ENCODE measurements at places on chromosomes 7 and 10.

- no peak for DNase-seq
Observed at GRCh38 chr7:124643311-124643811, 122.2 kb downstream of the GPR37 start.

DNA sequence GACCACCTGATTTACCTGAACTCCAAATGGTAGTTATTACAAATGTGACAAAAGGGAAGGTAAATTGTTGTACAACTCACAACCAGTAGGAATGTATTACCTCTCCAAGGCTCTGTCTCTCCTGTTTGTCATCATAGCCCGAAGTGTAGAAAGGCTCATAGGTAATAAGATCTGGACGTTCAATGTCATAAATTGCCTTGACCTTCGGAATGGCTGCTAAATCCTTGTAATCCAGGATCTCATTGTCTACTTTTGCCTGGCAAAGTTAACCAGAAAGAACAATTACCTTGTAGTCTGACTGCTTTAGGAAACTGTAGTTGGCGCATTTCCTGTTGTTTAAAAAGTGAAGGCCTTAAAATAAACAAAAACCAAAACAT, 68.6 kb upstream of the AFAP1L2 start:
- no peak for DNase-seq

DNA sequence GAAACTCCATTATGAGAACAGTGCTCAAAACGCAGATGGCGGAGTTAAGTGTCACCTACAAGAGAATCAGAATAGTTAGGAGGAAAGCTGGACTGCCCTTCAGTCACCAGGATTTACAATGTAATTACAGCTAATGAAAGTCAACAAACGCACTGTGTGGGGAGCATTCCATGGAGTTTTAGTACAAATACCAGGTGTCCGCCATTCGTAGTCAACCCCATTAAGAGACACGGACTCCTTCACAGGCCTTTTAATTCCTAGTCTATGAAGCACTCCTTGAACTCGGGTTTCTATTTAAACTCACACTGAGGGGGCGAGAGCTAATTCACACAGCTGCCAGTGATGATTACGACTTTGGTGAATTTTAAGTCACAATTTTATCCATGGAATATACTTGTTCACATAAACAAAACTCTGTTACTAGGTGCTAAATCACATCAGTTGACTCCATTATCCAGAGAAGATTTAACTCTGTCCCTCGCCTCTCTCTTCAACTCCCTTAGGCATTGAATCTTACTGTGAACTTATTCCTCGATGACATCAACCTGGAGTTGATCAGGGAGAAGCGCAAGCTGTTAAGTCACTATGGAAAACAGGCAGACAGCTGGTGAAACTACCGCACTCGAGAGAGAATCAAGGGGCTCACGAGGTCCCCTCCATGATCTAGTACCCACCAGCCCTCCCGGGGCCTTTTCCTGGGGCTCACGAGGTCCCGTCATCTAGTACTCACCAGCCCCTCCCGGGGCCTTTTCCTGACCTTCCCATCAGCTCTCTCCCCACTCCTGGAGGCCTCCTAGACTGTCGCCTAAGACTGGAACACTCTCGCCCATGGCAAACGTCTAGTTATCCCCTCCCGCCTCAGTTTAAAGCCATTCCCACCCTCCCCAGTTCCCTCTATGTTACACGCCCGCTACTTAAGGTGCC, 1.5 kb downstream of the ZFAND2A start:
- DNase-seq: no peak

- no peak for DNase-seq
Observed at GRCh38 chr10:54441275-54441674, 359.8 kb downstream of the PCDH15 start.

GRCh38 chr7:12239806-12240205, 28.7 kb downstream of the TMEM106B start:
- DNase-seq: no peak

DNA sequence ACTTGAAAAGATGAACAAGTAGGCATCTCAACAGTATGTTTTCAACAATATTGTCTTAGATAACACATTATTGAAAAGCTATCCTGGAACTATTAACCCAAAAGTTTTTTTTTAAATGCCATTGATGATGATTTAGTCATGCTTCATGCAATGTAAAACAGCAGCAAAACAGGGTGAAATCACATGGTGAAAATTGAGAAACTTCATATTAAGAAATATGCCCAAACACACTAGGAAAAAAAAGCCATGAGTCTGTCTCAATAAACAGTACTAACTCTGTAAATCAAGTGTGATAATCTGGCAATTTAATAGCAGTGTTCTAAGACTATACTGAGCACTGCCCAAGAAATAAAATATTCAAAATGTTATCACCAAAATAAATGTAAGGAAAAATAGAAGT, 613.1 kb downstream of the KCNMA1 start:
- DNase-seq: no peak

DNA sequence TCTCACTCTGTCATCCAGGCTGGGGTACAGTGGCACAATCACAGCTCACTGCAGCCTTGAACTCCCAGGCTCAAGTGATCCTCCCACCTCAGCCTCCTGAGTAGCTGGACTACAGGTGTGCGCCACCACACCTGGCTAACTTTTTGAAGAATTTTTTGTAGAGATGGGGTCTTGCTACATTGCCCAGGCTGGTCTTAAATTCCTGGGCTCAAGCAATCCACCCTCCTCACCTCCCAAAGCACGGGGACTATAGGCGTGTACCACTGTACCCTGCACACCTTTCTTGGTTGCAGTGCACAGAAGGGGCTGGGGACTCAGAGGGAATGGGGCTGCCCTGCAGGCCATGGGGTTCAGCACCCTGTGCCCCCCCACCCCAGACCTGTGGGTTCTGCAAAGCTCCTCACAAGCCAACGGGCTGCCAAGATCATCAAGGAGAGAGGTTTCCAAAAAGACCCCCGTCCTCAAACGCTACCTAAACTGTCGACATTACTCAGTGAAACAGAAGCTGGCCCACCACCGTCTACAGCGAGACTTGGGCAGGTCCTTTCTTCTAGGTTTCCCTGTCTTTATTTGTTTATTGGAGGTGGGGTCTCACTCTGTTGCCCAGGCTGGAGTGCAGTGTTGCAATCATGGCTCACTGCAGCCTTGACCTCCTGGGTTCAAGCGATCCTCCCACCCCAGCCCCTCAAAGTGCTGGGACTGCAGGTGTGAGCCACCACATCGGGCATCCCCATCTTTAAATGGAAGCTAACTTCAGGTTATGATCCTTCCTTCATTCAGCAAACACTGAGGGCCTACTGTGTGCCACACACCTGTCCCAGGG, 26.6 kb upstream of the ELFN1 start:
- DNase-seq: no peak

- no peak for DNase-seq
Observed at GRCh38 chr10:114265392-114266053, 26.5 kb downstream of the VWA2 start.

GRCh38 chr7:27149842-27150567, 2.4 kb downstream of the HOXA3 start:
- DNase-seq: no peak

GRCh38 chr10:112988839-112989406, 38.9 kb downstream of the TCF7L2 start:
- no peak for DNase-seq

DNA sequence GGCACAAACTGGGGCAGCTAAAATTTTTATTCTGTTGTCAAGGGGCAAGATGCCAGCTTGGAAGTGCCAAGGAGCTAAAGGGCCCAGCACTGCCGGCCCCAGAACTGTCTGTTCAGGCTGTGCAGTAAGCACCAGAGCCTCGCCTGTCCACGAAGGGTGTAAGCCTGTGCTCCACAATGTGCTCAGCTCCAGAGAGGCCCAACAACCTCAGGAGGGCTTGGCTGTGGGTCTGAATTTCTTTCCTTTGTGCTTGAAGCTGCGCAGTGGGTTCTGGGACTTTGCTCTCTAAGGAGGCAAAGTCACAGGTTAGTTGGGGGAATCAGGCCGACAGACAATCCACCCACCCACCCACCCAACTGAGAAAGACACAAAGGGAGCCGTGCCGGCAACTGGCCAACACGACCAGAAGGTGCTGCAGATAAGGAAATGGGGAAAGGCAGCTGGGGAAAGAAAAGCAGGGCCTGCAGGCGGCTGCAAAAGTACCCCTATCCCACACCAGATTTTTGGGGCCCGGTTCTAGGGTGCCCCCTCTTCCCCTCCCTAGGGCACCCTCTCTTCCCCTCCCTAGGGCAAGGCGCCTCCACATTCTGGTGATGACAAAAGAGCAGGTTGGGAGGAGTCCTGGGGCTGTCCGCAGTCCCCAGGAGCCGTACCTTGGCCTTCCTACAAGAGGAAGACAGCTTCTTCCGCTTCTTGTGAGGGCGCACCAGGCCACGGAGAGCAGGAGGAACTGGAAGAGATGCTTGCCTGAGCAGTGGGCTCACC, 7.7 kb downstream of the DDX56 start:
- DNase-seq: no peak

- DNase-seq: no peak
Observed at GRCh38 chr10:43458227-43458626, 21.3 kb downstream of the ZNF487 start.

- no peak for DNase-seq
Observed at GRCh38 chr7:158362912-158363905, 224.4 kb downstream of the PTPRN2 start.

DNA sequence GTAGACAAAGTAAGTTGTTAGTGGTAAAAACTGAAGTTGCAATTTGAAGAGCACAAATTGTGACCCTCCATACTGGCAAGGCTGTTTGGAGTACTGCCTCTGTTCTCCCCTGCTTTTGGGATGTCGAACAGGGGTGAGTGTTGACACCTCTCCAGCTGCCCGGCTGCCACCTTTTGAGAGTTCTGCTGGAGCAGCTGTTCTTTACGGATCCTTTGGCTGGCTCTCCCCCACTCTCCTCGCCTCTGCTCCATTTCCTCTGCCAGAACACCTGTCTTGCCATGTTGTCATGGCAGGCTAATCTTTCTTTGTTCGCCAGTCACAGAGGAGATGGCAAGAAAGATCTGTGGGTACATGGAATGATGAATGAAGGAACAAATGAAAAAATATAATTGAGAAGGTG, 34.9 kb downstream of the INSYN2A start:
- no peak for DNase-seq

- DNase-seq: no peak
Observed at GRCh38 chr10:127982601-127983000, 75.7 kb downstream of the PTPRE start.

DNA sequence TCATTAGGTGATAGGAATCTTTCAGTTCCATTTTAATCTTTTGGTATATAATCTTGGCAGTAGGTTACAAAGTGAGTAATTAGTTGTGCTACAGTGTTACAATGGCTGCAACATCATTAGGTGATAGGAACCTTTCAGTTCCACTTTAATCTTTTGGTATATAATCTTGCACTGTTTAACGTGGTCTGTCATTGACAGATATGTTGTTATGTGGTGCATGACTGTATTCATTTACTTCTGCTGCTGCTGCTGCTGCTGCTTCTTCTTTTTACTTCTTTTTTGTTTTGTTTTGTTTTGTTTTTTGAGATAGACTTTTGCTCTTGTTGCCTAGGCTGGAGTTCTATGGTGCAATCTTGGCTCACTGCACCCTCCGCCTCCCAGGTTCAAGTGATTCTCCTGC, 28.6 kb downstream of the ST7 start:
- no peak for DNase-seq

GRCh38 chr10:35640474-35640873, 1.6 kb downstream of the FZD8 start:
- no peak for DNase-seq

DNA sequence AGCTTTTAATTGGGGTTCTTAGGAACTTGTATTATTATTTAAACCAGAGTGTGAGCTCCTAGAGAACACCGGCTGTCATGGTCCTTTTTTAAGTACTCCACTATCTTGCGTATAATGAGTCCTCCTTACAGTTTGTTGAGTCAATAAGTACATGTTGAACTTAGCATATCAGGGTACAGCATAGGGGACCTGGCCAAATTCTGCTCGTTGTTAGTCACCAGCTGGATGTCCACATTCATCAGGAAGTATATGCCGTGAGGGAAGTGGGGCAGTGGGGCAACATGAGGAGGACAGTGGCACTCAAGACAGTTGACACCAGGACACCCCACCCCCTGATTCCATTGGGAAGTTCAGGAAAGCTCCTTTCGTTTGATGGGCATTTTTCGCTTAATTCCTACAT, 16.6 kb downstream of the RPP30 start:
- no peak for DNase-seq

DNA sequence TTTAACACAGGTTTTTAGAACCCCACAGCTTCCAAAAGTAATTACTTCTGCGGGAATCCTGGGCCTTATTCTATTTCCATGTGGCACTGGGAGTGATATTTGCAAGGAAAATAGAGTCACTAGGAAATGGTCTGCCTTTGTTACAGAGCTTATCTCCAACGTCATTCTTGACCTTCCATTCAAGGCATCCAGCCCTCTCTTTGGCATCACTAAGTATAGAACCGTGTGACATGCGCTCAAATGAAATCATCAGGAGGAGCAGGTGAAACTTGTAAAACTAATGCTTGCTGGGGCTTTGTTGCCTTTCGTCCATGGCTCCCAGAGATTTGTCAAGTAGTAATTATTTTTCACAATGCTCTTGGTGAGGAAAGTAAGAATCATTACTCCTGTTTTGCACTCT, 73.4 kb downstream of the PAPSS2 start:
- no peak for DNase-seq

GRCh38 chr10:34024693-34025425, 690.4 kb upstream of the NRP1 start:
- DNase-seq: no peak

- no peak for DNase-seq
Observed at GRCh38 chr7:33750177-33750576, 155.2 kb upstream of the BMPER start.

DNA sequence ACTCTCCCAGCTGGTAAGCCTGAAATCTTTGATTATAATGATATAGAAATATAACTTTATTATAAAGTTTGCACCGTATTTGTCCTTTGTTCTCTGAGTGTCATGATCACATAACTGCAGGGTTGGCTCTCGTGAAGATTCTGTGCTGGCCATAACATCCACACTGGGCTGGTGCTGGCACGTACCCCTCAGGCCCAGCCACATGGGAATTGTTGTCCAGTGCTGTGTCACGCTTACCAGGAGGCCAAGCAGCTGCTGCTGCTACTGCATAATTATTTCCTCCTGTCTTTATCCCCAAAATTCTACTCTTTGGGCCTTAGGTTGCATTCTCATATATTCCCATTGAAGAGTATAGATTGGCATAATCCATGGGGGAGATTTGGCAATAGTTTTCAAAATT, 20.8 kb upstream of the UCN3 start:
- no peak for DNase-seq

- no peak for DNase-seq
Observed at GRCh38 chr7:54778696-54779540, 19.9 kb upstream of the SEC61G start.

DNA sequence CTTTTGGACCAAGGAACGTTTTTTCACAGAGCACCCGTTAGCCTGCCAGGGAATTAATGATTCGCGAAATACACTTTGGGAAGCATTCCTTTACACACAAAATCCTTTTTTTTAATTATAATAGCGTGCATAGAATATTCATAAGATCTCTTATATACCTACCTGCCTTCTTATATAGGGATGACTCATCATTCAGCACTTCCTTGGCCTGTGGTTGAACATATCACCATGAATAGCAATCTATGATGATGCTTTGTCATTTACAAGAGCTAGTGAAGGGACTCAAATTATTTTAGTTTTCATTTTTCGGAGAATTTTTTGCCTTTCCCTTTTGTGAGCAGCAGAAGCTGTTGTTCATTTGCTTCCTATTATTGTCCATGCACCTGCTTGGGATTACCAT, 97.0 kb downstream of the CDH23 start:
- no peak for DNase-seq

- no peak for DNase-seq
Observed at GRCh38 chr7:102169651-102170392, 116.8 kb upstream of the SH2B2 start.

Data from T-cell (primary cell).